ENCODE measurements at places on chromosomes 11 and 22.

DNA sequence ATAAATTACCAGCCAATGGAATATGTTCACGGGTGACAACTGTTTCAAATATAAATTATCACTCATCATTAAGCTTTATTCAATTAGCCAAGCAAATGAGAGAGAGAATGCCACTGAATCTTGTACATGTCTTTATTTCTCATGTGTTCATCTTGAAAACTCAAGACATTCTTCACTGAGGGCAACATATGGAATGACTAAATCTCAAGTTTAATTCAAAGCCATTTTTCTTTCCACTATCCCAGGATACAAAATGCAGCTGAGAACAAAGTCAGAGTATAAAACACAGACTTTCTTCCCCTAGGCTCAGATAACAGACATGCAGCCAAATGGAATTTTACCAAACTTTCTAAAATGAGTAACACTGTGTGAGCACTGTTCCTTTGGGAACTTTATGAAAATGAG is 12.1 kb upstream of the BBOX1 start:
- DNase-seq = no peak

DNA sequence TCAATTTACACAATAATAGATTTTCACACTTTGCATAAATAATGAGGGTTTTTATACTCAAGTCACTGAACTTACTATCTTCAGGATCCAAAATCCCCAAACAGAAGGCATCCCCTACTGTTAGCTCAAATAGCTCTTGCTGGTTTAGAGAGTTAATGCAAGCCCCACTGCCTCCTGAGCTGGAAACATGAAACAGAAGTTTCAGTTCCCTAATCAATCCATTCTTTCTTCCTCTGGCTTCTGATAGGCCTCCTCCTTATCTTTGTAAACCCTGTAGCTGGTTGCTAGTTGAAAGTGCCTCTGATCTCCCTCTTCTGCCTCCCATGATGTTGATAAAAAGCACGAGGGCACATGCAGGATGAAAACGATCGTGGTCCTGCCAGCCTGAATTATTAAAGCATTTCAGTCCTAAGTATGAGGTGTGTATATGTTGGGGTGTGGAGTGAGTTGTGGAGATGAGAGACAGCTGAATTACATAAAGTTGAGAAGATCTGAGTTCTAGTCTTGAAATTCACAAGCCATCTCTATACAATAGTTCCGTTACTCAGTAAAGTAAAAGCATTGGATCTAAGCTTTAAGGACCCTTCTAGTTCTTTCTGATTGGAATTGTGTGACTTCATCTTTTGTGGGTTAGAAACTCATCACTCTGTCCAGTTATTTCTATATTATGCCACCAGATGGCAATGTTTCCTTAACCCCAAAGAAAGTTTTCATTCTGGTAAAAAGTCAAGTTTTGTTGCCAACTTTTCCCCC is 35.0 kb upstream of the EHF start:
- no peak for DNase-seq

DNA sequence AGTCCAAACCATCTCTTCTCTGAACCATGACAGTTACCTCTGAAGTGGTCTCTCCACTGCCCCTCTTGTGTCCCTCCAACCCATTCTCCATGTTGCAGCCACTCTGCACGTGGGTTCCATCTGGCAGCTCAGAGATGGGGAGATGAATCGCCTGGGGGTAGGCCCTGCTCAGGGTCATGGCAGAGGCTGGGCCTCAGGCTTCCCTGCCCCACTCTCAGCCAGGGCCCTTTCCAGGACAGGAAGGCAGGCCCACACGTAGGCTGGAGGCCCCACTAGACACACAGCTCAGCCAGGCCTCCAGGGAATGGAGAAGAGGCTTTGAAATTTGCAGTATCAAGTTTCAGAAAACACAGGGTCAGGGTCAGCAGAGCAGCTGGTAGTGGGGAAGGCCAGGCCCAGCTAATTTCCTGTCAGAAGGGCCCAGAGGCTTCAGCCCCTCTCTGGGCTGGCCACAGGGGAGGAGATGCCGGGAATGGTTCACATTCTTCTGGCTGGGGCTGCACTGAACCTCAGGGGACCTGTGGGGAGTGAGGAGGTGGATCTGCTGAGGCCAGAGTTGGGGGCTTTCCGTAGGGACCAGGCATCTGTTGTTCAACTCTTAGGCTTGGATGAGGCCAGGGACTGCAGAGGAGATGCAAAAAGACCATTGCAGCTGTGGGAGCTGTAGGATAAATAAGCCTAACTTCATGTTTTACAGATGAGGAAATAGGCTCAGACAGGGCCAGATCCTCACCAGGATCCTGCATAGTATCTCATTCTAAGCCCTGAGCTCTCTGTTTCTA is 101.6 kb downstream of the SWAP70 start:
- no peak for DNase-seq

GRCh38 chr11:5631969-5632635 is 7.3 kb downstream of the TRIM34 start:
- no peak for DNase-seq

GRCh38 chr11:79336797-79337517 is 103.9 kb downstream of the TENM4 start:
- DNase-seq = no peak

GRCh38 chr11:93196816-93197379 is 893 bp downstream of the SLC36A4 start:
- no peak for DNase-seq

DNA sequence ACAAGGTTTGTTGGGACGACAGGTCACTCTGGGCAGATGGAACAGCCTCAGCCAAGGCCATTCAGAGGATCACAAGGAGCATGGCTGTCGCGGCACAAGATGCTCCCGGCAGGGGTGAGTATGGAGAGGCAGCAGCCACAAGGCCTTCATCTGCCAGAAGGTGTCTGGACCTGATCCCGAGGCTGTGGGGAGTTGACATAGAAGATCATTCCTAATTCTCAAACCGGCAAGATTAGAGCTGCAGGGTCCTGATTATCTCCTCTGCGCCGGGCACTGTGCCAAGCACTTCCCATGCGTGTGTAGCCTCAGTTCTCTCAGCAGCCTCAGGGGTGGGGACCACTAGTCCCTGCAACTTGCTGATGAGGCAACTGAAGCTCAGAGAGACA is 32.3 kb upstream of the RFPL3 start:
- DNase-seq = no peak

DNA sequence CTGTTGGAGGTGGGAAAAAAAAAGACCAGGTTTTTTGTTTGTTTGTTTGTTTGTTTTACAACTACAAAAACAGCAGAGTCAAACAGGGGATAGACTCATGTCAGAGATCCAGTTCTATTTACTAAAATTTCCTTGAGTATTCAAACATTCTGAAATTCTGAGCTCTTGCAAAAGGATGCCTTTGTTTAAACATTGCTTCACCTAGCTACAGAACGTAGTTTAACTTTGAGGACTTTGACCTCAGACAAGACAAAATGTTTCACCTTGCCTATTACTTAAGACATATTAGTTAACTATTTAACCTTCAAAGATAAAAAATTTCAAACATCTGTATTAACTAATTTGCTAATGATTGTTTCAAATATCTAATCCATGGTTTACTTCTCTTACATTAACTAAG is 36.1 kb upstream of the GLYATL2 start:
- DNase-seq = no peak

- DNase-seq = no peak
Observed at GRCh38 chr22:35074583-35074982, 8.6 kb downstream of the ISX start.

GRCh38 chr11:206002-206384 is 1.2 kb downstream of the BET1L start:
- no peak for DNase-seq

- DNase-seq = no peak
Observed at GRCh38 chr11:75697906-75698581, 19.6 kb upstream of the MOGAT2 start.

- DNase-seq = no peak
Observed at GRCh38 chr22:29477723-29478318, 2.2 kb upstream of the NEFH start.

DNA sequence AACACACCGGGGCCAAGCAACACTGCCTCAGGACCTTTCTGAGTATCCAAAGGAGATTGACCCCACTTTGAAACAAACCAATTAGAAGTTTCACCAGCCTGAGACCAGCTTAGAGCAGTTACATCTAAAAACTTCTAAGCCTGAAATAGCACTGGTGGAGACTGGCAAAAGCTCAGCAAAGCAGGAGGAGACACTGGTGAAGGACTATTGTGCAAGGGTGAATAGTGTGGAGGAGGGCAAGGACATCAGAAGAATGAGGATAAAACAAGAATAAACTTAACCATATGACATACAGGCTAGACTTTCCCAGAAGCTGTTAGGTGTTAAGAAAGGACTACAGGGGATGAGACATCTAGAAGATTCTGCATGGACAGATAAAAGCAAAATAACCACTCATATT is 152.4 kb downstream of the FCHSD2 start:
- DNase-seq = no peak

DNA sequence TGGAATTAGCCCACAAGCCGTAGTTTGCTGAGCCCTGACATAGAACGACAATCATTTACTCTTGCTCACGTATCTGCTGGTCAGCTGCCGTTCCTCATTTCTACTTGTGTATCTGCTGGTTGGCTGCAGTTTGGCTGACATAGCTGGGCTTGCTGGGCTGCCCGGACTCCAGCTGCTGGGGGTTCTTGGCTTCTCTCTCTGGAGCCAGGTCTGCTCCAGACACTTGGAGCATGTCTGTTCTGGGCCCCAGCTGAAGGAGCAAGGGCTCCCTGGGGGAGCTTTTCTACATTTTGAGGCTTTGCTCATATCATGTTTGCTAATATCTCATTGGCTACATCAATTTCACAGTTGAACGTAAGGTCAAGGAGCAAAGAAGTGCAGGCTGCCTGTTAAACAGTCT is 47.3 kb downstream of the PRDM11 start:
- DNase-seq = no peak

DNA sequence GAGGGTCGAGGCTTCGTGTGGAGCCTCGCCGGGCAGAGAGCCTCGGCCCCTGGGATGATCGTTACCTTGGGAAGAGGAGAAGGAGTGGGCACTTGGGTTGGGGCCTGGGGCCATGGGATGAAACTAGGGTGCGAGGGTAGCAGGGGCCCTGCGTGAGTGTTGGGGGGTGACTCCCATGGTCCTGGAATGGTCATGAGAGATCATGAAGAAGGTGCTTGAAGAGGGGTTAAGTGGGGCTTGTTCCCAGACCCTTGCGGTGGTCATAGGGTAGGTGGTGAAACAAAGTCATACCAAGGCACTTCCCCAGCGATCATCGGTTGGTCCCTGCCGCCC is 284 bp downstream of the CCS start:
- no peak for DNase-seq

DNA sequence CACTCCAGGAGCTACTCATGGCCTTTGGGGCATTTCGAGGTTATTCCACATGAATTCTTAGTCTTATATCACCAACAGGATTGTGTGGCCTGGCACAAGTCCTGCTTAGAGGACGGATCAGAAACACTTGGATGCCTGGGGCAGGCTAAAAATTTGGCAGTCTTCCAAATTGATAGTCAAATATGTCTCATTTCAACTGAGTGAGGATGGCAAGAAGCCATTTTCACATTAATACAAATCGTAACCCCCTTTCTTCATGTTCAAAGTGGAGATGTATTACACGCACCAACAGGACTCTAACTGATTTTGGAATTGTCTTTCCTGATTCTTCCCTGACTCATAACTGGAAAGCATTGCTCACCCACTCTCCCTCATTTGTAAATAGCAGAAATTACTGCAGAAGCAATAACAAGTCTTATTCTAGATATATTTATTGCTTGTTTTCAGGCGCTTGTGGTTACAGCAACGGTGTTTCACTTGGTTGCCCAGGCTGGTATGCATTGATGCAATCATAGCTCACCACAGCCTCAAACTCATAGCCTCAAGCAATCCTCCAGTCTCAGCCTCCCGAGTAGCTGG is 10.3 kb upstream of the CCDC86 start:
- DNase-seq = no peak

DNA sequence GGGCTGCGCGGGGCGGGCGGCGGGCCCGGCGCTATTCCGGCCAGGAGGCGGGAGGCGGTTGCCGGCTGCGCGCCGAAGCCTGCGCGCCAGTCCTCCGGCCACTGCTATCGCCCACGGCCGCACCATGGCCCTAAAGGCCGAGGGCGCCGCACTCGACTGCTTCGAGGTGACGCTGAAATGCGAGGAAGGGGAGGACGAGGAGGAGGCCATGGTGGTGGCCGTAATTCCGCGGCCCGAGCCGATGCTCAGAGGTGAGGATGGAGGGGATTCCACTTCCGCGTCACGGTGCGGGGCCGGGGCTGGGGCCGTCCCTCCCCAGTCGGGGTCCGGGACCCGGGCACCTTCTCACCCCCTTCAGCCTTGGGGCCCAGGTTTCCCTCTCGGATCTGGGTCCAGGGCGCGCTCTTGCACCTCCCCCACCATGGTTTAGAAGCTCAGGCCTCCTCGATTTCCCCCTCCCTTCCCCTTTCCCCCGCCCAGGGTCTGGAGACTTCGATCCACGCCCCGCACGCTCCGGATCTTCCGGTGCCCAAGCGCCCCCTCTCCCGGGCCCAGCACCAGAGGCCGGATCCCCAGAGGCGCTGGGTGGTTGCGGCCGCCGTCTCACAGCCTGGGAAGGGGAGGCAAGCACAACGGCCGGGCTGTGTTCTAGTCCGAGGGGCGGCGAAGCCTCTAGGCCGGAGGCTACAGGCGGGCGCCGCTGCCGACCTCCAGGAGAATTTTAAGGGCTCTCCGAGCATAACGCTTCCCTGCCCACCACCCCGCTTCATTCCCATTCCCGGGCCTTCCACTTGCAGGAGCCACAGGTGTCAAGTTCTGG is 517 bp downstream of the SPINDOC start:
- peak; percentile 49 for DNase-seq

DNA sequence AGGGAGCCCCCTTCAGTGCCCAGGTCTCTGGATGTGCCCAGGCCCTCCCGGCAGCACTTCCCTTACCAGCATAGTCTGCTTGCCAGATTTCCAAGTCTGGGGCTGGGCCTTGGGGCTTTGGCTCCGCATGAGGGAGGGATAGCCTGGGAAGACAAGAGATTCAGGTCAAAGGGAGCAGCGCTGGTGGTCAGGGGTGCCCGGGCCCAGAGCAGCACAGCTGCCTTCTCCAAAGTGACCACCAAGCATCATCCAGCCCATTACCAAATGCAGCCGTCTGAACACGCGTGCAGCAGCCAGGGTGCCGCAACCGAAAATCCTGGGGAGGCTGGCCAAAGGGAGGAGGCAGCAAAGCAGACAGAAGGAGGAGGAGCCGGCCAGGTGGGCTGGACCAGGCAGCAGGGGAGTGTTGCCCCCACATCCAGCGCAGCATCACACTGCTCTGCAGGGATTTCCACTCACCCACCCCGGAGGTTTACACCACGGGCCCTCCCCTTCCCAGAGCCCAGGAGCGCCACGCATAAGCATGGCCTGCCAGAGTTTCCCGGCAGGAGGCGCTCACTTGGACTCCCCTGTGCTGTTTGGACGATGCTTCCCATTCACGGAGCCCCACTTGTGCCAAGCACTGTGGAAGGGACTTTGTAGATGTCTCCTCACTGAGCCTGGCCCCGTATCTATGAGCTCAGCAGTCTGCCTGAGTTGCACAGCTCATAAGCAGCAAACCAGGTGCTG is 22.5 kb downstream of the TRIM29 start:
- DNase-seq = no peak

GRCh38 chr11:78957476-78958245 is 383.0 kb upstream of the NARS2 start:
- no peak for DNase-seq

DNA sequence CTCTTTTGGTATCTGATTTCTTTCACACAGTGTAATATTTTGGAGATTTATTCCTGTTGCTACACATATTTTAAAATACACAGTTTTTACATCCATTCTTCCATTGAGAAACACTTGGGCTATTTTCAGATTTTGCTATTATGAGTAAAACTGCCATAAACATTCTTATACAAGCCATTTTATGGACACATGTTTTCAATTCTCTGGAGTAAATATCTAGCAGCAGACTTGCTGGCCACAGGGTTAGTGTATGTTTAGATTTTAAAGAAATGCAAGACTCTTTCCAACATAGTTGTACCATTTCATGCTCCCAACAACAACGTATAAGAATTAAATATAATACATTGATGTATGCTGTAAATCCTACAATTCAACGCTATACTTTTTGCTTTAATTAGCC is 360.8 kb upstream of the PITPNB start:
- no peak for DNase-seq
